Activated CD4-positive, alpha-beta T cell treated with anti-CD3 and anti-CD28 coated beads, Interleukin-2, amount 10 ng/mL, durations not matched to agents 24 days and 14 days (primary cell): ENCODE measurements at places on chromosomes 6 and 20.
A peak's percentile ranks its signal among the peaks of the same experiment; 100 is the strongest.

DNA sequence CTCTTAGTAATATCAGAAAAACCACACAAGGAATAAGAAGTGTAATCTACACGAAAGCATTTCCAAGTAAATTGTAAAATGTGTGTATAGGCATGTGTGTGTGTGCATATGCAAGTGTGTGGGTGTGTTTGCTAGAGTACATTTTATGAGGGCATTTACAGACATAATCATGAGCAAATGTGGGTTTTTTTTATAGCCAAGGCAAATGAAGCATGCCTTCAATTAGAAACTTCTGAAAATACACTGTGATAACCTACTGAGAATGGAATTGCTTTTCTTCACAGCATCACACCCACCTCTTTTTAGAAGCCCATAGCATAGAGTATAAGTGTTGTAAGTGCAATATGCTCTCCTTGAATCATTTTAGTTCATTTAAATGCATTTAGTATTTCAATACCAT is 1721.1 kb downstream of the GRIK2 start:
- DNase-seq: no peak

DNA sequence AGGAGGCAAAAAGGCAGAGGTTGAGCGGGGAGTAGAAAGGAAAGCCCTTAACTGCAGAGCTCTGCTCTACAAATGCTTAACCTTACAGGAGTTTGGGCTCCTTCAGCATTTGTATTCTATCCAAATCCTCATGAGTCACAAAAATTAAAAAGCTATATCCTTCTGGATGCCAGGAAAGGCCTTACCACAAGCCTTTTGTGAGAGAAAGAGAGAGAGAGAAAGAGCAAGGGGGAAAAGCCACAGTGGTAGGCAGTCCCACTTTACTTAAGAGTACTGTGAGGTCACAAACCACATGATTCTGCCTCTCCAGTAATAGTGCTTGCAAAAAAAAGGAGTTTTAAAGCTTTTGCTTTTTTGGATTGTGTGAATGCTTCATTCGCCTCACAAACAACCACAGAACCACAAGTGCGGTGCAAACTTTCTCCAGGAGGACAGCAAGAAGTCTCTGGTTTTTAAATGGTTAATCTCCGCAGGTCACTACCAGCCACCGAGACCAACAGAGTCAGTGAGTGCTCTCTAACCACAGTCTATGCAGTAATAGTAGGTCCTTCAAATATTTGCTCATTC is at the start of gene RUNX2:
TSS of gene RUNX2 (plus strand) at position 375 of the 567 bp plus-strand sequence. CDS start 397 bp downstream, outside the sequence.
- no peak for DNase-seq

- DNase-seq: no peak
Measured at GRCh38 chr20:33399924-33400323, 1.4 kb downstream of the CDK5RAP1 start.

DNA sequence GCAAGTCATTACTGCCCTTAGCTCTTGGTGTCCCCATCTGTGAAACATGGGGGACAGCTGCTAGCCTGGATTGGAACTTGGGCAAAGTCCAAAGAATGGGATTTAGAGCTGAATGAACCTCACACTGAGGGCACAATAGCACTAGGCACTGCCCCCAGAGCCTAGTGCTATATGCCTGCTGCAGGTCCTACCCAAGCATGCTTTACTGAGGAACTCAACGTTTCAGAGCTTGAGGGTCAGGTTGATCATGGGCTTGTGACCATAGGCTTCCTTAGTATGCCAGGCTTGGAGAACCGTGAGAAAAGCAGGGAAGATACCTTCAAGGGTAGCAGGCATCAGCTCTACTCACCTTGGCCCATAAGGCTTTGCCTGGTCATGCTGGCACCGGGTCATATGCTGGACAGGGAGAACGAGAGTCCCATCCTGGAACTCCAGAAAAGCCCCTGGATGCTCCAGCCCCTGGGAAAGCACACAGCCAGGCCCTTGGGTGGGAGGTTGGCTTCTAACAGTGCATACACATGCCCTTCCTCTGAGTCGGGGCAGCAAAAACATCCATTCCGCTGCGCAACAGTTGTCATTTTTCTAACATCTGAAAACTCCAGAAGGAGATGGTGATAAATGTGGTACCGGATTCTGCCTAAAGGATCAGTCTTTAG is 29.7 kb downstream of the EIF2S2 start:
- no peak for DNase-seq

DNA sequence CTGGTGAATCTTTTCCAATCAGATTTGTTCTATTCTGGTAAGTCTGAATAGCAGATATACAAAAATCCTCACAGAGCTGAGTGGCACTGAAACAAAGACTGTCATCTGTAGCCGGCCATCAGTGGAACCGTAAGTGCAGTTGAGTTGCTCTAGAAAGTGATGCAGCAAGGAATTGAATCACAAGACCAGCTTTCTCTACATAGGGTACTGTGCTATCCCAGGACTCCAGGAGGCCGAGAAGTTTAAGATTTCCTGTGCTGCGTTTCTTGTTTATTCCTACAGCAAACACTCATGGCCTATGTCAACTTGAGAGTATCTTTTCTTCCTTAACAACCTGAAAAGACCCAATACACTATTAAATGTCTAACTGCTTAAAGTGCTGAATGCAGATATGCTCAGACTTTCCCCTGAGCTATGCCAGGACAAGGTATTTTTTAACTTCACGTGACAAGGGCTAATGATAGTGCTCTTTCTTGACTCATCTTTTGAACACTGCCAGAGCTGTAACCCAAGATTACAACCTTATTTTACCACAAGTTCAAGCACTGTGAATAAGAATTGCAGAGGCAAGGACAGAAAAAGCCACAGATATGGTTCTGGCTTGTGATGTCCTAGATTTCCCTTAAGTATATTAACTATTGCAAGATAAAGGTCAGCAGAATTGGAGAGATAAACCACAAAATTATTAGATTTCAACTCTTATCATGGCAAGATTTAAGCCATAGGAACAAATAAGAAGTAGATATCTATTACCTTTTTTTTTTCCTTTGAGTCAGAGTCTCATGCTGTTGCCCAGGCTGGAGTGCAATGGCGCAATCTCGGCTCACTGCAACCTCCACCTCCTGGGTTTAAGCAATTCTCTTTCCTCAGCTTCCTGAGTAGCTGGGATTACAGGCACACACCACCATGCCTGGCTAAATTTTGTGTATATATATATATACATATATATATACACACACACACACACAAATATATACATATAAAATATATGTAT is 71.6 kb downstream of the GJA1 start:
- DNase-seq: no peak

GRCh38 chr20:4788314-4788713 is 66.6 kb downstream of the PRND start:
- peak; percentile 65 for DNase-seq

- peak; percentile 76 for DNase-seq
Measured at GRCh38 chr6:28982476-28983266, 22.4 kb downstream of the ZNF311 start.

DNA sequence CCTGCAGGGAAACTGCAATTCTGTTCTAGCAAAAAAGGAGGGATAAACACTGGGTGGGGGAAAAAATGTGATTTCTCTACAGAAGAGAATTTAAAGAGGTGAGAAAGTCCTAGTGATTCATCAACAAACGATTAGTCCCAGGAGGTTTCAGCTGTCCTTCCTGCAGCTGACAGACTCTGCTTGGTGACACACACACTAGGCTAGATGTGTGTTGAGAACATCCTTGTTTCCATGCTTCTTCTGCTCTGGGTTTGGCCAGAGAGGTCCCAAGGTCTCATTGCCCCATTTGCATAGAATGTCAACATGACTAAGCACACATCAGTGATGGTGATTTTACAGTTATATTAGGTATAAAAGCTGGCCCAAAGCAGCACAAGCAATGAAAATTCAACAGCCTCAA is 258.3 kb downstream of the NFATC2 start:
- no peak for DNase-seq

GRCh38 chr6:32854376-32855178 is 585 bp downstream of the PSMB9 start:
- peak; percentile 92 for DNase-seq

GRCh38 chr6:137759624-137760023 is 107.4 kb upstream of the TNFAIP3 start:
- no peak for DNase-seq

DNA sequence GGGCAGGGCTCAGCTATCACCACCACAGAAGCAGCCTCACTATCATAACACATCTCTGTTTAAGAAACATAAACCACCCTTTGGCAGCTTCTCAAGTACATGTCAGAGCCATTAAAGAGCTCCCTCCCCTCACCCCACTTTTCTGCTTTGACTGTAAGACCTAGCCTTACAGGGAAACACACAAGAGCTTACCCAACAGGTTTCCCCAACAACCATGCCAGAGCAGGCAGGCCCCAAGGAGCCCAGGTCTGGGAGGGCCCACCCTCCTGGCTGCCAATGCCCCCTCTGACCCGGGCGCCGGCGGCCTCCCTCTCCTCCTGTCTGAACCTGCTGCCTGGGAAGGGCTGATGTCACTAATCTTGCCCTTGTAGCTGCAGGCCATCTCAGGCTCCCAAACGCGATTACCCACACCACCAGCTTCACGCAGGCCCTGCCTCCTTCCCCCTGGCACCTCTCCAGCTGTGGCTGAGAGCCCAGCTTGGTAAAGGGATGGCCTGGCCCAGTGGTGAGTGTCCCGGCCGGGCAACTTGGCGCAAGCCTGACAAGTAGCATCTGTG is 402.0 kb downstream of the MAFB start:
- DNase-seq: no peak

DNA sequence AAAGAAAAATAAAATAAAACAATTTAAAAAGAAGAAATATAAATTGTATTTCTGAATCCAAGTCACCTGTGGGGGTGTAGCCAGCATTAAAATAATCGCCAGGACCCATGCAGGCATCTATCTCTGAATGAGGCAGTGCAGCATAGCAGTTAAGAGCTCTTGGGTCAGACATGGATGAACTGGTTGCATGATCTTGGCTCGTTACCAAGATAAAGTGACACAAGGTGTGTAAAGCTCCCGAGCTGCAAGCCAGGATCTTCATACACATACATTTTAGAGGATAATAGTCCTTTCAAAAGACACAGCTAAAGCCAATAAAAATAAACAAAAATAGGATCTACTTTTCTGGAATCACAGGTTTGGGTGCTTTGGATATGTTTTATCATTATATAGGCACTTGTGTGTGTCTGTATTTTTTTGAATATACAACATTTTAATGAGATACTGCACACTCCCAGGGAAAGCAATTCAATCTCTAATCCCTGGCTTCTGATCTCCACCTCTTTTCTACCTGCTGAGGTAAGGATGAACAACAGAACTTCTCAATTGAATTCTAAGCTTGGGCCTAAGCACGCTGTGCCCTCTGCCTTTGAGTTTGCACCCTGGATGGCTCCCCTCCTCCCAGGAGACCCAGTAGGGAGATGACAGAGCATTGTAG is 8.9 kb downstream of the TRIM10 start:
- no peak for DNase-seq

GRCh38 chr6:23228439-23229024 is 659.2 kb downstream of the HDGFL1 start:
- no peak for DNase-seq

GRCh38 chr20:39875492-39876110 is 813.4 kb downstream of the MAFB start:
- DNase-seq: no peak

- no peak for DNase-seq
Measured at GRCh38 chr6:166477647-166478365, 95.1 kb upstream of the MPC1 start.

DNA sequence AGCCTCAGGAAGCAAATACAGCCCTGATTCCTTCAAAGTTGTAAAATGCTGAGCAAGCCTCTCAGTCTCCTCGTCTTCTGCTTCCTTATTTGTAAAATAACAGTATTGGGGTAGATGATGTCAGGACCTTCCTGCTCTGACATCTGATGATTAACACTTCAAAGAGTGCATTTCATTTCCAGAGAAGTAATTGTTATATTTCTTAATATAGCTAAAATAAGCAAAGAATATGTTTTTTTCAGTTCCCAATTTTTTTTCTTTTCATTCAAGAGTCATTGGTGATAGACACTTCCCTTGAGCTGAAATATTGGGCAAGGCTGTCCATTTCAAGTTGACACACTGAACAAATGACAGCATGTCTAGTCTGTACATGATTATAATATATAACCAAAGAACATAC is 53.4 kb downstream of the SLX4IP start:
- DNase-seq: no peak

GRCh38 chr6:55130806-55131324 is 43.5 kb upstream of the HCRTR2 start:
- no peak for DNase-seq

DNA sequence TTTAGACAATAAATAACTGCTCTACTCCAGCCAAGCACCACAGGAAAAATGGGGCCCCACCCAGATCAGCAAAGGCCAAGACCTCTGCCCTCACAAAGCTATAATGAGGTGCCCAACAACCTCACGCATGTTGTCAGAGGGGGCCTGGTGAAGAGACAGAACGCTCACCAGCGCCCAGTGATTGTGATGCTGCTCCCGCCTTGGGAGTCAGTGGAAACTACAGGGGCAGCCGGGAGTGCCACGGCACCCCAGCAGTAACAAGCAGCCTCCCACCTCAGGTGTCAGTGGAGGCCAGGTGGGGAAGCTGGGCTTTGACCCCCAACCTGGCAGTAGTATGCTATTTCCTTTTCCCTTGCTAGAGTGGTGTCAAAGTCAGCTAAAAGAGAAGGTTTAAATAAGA is 47.4 kb downstream of the TCP11 start:
- no peak for DNase-seq

- no peak for DNase-seq
Measured at GRCh38 chr6:144797881-144798589, 512.9 kb downstream of the UTRN start.

- DNase-seq: no peak
Measured at GRCh38 chr6:40252531-40253258, 318.4 kb upstream of the MOCS1 start.
